ENCODE measurements at places on chromosomes 1 and 21.

DNA sequence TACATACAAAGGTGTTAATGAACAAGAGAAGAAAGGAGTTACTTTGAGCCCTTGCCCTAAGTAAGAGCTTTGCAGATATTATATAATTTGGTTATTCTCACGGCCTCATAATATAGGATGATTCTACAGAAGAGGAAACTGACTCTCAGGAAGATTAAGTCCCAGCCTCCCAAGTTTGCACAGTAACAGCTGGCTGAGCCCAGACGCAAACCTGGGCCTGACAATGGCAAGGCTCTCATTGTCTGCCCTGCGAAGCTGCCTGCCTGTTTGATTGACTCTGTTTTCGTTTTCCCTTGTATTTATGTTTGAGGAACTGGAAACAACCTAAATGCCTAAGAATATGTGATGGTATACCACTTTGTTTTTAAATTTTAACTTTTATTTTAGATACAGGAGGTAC is 76.2 kb upstream of the PGBD5 start:
- no peak for DNase-seq

DNA sequence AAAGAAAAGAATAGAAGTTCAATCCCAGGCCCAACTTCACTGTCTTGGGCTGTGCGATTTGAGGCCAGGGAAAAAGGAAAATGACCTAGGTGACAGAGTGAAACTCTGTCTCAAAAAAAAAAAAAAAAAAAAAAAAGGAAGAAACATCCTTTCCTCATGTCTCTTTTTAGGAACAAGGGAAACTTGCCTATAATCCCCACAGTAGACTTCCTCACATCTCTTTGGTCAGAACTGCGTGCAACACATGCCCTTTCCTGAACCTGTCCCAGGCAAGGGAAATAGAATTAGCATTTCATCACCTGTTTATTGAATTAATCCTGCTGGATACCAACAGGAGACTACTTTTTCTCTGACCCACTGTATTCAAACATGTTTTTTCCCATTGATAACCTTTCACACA is 2.3 kb downstream of the DCST1 start:
- DNase-seq: no peak

DNA sequence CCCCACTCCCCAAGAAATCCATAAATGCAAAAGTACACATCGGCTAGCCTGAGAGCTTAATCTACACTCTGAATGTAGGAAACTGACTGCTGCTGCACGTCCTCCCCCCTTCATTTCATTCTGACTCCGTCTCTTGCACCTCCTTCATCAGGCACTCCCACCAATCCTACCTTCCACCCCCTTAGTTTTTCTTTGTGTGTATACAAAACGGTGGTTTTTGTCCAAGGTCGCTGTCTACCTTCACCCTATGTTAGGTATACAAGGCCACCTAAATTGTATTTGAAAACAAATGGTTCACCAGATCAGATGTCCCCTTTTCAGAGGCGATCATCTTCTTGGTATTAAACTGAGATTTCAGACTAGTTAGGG is 1.9 kb downstream of the WDR26 start:
- no peak for DNase-seq

DNA sequence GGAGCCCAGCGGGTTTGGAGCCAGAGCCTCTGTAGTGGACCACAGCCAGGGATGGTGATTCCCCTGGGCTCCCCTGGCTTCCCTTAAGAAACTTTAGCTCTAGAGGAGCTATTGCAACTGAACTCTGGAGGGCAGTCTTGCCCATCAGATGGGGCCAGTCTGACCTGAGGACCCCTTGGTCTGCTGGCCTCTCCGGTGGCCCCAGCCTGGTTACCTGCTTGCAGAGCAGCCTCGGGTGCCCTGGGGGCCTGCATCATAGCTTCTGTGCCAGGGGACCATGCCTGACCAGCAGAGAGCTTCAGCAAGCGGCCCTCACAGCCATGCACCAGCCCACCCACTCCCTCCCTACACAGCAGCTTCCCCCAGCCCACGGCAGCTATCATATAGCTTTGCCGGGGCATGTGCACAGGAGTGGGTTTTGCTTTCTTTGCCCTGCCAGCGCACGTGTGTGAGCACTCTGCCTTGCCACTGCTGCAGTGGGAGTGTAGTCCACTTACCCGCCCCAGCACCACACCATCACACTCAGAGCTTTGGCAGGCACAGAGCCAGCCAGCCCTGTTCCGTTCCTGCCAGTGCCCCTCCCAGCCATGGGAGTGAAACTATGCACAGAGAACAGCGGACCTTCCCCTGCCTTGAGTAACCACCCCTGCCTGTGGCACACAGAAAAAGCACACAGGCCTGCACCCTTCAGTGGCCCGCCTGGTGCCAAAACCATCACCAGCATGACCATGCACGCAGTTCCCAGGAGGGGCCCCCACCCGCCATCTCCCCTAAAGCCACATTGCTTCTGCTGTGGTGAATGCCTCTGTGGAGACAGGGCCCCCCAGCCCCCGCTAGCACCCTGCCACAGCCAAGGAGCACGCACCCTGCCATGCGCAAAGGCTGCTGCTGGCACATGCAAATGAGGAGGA is 442.9 kb upstream of the NEGR1 start:
- DNase-seq: no peak

GRCh38 chr1:18681423-18681835 is 50.8 kb downstream of the PAX7 start:
- DNase-seq: peak; percentile 79

GRCh38 chr1:208161005-208161404 is 83.2 kb downstream of the PLXNA2 start:
- no peak for DNase-seq

DNA sequence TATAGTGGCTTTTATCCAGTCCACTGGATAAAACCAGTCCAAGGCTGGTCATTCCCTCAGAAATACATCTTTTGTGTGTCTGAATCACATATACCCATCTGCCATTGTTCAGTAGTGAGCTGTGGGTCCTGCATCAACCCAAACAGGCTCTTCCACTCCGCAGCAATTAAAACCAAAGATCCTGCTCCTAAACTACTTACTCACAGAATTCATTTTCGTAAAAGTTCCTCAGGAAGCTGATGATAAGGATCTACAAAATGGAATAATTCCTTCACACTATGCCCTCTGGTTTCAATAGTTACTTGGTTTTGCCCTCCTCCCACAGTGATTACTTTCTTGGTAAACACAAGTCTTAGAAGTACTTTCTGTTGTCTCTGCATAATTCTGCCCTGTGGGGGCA is 5.1 kb upstream of the MFSD2A start:
- DNase-seq: no peak

DNA sequence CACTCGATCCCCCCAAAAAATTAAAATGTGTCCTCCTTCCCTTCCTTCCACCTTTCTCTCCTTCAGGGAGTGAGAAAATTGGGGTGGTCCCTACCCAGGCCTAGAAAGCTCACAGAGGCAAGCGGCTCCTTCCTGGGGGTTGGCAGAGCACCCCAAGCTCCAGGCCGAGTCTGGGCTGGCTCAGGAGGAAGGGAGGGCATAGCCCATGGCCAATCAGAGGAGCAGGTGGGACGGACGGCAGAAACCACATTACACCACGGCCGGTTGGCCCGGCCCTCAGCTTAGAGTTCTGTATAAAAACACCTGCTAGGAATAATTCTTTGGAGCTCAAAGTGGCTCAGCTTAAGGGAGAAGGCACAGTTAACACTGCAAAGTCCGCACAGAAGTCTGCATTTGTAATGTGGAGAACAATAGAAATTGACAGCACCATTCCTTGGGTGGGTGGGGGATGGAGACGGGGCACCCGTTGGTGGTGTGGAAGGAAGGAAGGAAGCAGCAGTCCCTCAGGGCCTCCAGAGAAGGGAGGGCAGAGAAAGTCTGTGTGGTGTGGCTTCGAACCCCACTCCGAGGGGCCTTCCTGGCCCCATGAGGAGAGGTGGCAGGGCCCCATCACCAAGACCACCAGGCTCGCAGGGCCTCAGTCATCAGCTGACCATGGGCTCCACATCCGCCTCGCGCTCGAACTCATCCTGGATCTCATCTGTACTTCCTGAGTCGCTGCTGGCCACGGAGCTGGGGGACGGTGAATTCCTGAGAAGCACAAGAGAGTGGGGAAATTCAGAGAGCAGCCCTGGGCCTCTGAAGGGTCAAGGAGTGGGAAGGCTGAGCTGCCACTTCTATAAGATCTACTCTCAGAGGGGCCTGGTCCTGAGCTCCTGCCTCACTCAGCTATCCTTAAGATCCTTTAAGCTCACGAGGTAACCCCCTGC is 5.8 kb upstream of the ALDH4A1 start:
- no peak for DNase-seq

GRCh38 chr1:63618011-63618410 is 24.8 kb downstream of the PGM1 start:
- no peak for DNase-seq

DNA sequence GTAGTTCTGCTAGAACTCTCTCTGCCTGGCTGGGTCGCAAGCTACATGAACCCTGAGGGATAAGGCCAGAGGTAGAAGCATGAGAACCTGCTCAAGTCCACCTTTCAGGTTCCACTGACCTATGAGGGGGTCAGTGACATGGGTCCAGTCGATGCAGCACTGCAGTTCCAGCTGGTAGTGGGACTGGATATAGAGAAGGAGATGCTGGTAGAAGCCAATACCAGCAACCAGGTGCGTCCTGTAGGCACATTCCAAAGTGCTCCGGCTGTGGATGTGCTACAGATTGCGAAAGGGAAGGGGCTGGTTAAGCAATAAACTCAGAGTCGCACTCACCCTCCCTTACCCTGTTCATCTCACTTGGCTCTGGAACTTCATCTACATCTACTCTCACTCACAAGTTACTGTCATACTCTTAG is 5.7 kb downstream of the SMG5 start:
- no peak for DNase-seq

DNA sequence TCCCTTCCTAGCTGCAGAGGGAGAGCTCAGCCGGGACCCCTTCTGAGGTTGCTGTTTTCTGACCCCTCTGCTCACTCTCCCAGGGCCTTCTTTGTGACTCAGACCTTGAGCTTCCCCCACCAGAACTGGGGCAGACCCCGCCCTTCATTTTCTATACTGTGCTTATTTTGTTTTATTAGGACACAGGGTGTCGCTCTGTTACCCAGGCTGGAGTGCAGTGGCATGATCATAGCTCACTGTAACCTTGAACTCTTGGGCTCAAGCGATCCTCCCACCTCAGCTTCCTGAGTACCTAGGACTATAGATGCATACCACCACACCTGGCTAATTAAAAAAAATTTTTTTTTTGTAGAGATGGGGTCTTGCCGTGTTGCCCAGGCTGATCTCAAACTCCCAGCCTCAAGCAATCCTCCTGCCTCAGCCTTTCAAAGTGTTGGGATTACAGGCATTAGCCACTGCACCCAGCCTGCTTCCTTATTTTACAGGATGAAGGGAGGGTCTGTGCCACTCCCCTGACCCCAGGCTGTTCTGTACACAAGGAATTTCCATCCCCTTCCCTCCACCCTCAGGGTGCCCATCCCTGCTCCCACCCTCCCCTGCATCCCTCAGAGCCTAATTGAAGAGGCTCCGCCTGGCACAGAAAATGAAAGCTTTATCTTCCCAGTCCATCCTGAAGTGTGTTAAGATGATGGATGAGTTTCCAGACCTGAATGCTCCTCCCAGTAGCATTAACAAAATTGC is 195.2 kb upstream of the POU3F1 start:
- no peak for DNase-seq

GRCh38 chr1:248823517-248824001 is 2.2 kb downstream of the SH3BP5L start:
- DNase-seq: no peak

DNA sequence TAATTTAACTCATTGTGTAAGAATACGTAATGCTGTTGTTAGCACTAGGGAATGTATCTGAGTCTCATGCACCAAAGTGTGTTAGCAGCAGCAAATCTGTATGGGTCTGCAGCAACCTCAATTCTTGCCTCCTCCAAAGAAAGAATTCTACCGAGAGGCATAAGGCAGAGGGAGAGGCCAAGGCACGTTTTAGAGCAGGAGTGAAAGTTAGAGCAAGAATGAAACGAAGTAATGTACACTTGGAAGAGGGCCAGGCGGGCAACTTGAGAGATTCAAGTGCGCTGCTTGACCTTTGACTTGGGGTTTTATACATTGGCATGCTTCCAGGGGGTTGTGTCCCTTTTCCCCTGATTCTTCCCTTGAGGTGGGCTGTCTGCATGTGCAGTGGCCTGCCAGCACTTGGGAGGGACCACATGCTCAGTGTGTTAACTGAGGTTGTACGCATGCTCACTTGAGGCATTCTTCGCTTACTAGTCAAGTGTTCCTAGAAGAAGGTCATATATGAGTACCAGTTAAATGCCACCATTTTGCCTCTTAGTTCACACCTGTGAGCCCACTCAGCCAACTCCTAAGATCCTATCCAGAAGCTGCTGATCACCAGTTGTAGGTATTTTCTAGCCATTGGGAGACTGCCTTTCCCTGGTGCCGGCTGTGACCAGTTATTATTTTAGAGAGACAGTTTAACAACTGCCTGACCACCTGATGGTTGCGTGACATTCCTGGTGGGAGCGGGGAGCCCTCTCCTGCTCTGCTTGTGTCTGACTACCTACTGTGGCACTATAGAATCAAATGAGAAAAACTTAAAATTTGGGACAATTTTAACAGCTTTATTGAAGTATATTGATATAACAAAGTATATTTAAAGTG is 2.7 kb upstream of the CNN3 start:
- no peak for DNase-seq

- DNase-seq: no peak
Measured at GRCh38 chr1:117104986-117105385, 16.6 kb downstream of the TRIM45 start.

- no peak for DNase-seq
Measured at GRCh38 chr1:145886816-145887215, 1.1 kb upstream of the ANKRD35 start.

- no peak for DNase-seq
Measured at GRCh38 chr1:147895123-147895522, 7.5 kb upstream of the GJA8 start.
